ENCODE measurements at places on chromosomes 12 and 14.

DNA sequence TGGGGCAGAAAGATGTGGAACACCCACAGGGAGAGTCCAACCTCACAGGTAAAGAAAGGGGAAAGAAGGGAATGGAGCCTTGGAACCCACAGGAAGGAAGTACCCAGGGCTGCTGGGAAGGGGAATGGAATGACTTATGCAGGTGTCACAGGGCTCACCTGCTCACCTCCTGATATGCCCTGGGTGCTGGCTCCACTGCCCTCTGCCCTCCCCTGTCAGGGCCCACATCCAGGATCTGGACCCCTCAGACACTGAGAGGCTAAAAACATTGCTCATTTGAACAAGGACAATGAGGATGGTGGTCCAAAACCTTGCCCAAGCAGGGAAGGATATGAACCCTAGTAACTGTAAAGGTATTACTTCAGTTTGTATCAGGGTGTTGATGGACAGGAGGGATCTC, 19.3 kb downstream of the ZBTB39 start:
- no peak for DNase-seq

GRCh38 chr14:87600240-87600639, 392.7 kb downstream of the GALC start:
- DNase-seq = no peak

GRCh38 chr12:70255311-70255710, 12.1 kb downstream of the CNOT2 start:
- DNase-seq = no peak

DNA sequence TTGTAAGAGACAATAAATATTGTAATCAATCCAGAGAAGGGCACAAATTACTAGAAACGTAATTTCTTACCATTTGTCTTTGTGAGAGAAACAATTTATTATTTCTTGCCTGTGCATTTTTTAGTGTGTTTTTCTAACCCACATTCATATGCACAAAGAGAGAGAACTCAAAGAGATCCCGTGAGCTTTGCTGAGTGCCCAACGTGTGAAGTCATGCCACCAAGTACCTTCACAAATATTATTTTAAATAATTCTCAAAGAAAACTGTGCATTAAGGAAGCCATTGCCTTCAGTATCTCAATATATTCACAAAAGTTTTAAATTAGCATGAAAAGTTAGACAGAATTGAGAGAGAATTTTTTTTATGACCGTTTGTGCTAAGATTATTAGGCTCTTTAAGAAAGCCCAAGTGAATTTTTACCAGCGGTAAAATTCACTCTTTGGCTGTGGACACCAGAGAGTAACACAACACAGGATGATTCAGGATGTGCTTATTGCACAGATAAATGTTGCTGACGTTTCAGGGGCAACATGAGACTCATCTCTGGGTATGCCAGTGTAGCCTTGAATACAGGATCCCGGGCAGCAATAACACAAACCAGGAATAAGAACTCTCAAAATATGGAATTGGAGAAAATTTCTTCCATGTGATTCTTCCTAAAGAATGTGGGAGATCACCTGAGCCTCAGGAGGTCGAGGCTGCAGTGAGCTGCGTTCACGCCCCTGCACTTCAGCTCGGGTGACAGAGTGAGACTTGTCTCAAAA, 2.9 kb downstream of the ARHGDIB start:
- DNase-seq = no peak

GRCh38 chr14:34684578-34684977, 29.8 kb downstream of the CFL2 start:
- DNase-seq = no peak

- DNase-seq = peak; percentile 47
Measured at GRCh38 chr14:24171422-24172260, at the start of gene REC8. TSS of gene REC8 (plus strand) at chr14:24172080. CDS start at chr14:24172553, 473 bp downstream.

GRCh38 chr12:112635036-112635435, 156.5 kb upstream of the RPH3A start:
- DNase-seq = no peak

- no peak for DNase-seq
Measured at GRCh38 chr12:130066742-130067141, 95.5 kb upstream of the FZD10 start.

- no peak for DNase-seq
Measured at GRCh38 chr12:106265116-106265515, 17.3 kb upstream of the CKAP4 start.

GRCh38 chr12:5043589-5044419, at the start of gene KCNA5:
TSS of gene KCNA5 (plus strand) at chr12:5043879. CDS start at chr12:5044148, 269 bp downstream.
- DNase-seq = no peak

- no peak for DNase-seq
Measured at GRCh38 chr12:65326616-65327015, 48.1 kb downstream of the MSRB3 start.

DNA sequence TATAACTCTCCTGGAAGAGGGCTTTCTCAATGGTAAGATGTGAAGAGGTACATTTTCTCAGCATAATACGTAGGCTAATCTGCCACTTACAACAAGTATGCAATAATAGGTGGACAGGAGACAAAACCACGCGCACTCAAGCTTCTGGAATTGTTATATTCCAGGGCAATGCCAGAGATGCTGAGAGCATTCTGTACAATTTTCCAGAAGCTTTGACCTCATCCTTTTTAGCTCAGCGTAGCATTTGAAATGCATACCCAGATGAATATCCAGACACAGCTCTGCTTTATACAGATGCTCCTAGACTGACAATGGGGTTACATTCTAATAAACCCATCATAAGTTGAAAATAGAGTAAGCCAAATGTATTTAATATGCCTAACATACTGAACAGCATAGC, 1492.4 kb upstream of the FLRT2 start:
- no peak for DNase-seq

- DNase-seq = peak; percentile 72
Measured at GRCh38 chr12:2179953-2180736, 127.4 kb downstream of the CACNA1C start.

DNA sequence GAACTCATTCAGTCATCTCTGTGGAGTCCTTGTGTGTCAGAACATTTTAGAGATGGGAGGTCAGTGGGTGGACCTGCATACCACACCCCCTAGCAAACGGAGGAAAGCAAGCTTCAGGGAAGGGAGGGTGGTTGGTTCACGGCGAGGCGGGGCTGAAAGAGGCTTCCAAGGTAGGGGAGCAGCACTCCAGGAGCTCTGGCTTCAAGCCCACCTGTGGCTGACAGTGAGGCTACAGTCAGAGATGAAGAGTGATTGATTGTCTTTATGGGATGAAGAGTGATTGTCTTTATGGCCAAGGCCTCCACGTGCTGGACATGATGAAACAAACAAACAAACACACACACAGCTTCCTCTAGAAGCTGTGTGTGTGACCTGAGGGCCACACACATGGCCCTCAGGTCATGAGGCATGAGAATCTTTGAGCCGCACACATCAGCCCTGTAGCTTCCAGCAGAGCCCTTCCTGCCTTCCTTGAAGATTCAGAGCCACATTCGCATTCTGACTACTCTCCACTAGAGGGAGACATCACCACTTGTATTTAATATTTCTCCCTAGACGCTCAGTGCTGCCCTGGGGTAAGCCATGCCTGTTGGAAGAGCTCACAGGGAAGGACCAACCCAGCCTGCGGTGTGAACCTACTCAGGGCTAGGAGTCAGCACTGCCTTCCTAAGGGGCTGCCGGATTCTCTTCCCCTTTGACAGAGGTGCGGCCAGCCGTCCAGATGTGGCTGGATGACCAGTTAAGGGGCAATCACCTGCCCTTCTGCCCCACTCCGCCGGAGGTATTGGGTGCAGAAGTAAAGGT, 54.4 kb upstream of the KCNA1 start:
- peak; percentile 54 for DNase-seq

DNA sequence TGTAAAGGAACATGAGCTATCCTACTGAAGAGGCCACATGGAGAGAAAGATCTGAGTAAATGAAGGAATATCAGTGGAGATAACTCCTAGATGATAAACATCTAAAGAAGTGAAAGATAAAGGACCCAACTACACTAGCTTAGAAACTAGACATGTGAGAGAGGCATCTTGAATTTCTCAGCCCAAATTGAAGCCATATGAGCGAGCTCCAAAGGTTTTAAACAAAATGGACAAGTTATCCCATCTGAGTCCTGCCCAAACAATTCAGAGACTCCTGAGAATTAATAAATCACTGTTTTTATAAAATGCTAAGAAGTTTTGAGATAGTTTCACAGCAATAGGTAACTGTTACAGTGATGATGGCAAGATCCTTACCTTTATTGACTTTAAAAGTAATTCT, 438.9 kb downstream of the NAV3 start:
- DNase-seq = no peak

DNA sequence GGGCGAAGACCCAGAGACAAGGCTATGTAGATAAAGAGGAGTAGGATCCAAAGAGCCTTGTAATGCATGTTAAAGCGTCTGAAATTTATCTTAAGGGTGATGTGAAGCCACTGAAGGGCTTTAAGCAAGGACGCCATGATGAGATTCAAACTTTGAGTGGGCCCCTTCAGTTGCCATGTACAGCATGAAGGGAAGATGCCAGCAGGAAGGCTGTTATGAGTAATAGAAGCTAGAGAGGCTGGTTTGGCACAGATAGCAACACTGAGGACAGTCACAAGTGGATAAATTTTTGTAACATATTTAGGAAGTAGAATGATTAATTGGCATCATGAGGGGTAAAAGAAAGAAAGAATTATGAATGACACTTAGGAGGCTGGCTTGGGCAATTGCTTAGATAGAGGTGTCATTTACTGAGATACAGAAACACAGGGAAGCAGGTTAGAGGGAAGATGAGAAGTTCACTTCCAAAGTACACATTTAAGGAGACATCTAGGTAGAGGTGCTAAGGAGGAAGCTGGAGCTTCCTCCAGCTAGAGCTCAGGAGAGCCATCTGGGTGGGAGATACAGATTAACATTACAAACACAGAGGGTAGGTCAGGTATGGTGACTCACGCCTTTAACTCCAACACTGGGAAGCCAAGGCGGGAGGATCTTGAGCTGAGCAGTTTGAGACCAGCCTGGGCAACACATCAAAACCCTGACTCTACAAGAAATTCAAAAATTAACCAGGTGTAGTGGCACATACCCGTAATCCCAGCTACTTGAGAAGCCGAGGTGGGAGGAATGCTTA, 13.7 kb downstream of the ATG2B start:
- no peak for DNase-seq

DNA sequence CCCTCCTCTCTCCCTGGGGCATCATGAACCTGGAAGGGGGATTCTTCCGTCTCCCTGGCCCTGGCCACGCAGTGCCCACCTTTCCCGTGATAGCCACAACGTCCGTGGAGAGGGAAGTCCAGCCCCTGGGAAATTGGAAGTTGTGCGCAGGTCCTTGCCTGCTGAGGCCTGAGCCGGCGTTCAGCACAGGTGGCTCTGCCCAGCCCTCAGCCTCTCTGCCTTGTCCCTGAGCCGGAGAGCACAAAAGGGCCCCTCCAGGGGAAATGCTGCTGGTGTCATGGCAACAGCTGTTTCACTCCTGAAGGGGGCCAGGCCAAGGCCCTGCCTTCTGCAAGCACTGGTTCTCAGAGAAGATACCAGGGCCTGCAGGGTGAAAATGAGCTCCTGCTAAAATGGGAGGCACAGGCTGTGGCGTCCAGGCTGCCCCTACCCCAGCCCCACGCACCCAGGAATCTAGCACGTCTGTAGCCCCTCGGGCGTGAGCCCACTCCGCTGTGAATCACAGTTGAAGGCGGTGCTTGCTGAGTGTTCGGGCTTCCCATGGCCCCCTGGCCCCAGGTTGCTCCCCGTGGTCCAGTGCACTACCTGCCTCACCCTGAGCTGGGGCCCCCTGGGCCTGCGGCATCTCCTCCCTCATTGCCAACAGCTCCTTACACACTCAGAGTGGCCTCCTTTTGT, 149.4 kb downstream of the ADGRD1 start:
- DNase-seq = no peak

GRCh38 chr14:48527832-48528231, 852.4 kb upstream of the MDGA2 start:
- DNase-seq = no peak

DNA sequence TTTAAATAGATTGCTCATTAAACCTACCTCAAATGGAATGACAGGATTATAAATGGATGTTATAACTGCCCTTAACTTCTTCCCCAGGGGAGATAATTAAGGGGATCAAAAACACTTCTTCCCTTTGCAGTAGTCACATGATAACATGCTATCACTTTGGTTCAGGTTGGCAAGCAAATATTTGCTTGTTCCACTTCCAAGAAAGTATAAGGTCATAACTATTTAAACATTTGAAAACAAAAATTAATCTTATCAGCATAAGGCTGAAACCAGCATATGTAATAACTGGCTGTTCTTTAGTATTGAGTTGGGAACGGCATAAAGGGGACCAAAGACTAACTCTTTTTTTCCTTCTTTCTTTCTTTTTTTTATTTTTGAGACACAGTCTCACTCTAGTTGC, 2.4 kb upstream of the LYZ start:
- DNase-seq = no peak

All from fibroblast of skin of left biceps (primary cell).